Kasumi-1 (cell line): ENCODE measurements at places on chromosomes 1 and 21.

DNA sequence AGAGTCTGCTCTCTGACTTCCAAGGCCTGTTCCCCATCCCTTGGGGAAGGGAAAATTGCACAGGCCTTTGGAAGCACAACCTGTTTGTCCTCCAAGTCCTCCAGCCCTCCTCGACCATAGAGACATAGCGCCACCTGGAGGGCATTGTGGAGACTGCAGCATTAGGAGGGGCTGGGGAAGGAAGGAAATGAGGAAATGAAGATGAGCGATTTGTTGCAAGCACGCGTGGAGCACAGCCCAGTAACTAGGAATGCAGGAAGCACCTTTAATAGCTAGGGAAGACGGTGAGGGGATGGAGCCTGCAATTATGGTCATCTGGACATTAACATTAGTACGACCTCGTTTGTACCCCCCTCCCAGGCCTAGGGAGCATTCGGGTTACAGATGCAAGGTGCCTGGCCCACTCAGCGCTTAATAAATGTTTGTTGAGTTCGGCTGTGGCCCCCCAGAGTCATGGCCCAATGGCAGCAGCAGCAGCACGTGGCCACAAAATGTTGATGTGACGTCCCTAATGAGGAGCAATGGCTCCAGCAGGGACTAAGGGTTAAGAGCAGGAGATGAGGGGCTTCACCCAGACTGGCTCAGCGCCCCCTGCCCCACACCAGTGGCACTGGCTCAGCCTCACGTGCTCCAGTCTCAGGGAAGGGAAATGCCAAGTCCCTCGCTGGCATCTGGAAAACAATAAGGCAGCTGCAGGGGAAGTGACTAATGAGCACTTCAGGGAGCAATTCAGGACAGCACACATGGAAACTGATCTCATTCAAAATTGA, 8.0 kb upstream of the CAMK2N1 start:
- DNase-seq: peak; percentile 79

DNA sequence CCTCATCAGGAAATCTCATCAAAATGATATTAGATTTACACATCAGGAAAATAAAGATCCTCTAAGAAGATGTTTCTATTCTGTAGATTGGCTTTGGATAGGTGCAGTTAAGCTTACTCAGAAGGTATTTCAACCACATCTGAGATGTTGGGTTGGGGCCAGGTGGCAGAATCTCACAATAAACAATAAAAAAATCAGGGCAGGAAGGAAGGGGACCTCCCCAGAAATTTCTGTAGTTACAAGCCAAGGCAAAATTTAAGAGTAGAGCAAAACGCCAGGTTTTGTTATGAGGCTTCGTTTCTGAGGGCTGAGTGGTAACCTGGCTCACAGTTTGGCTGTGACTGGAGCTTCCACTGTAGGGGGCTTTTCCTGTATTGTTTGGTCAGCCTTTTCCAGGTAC, 84.8 kb downstream of the HUNK start:
- no peak for DNase-seq

DNA sequence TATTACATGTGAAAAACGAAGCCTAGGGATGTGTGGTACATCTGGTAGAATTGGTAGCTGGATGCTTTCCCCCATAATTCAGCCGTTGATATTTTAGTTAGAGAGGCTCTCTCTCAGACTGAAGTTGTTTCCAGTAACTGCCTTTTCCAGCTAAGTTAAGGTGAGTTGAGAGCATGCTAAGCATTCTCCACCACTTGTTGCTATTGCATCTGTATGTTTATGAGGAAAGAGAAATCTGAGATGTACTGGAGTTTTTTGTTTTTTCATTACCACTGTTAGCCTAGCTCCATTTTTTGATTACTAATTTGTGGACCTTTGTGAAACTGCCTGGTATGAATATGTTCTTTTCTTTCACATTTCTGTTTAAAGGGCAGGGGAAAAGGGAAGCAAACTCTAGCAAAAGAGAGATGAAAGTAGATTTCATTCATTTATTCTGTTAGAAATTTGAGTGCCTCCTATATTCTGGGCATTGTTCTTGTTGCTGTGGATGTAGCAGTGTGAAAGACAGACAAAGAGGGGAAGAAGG, 189.9 kb upstream of the CACYBP start:
- no peak for DNase-seq

GRCh38 chr1:150922519-150922975, 3.6 kb upstream of the SETDB1 start:
- peak; percentile 83 for DNase-seq

- DNase-seq: no peak
Measured at GRCh38 chr1:152481869-152482664, 28.5 kb upstream of the LCE5A start.

GRCh38 chr1:62229932-62230331, 35.3 kb downstream of the L1TD1 start:
- no peak for DNase-seq

DNA sequence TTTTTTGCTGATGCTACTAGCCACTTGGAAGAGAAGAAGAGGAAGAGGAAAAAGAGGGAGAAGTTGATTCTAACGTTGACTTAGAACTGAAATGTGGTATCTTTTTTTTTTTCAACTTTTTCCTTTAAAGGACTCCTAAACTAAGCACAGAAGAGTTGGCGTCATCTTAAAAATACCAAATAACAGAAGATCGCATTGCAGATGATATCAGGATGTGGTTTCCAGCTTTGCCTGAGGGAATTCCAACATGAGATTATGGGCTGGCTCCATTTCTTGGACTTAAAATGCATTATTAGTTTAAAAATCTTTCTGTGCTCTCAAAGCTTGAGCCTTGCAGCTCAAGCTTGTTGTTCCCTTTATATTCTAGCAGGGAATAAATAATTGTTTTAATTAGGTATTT, 29.8 kb downstream of the WDR3 start:
- no peak for DNase-seq

DNA sequence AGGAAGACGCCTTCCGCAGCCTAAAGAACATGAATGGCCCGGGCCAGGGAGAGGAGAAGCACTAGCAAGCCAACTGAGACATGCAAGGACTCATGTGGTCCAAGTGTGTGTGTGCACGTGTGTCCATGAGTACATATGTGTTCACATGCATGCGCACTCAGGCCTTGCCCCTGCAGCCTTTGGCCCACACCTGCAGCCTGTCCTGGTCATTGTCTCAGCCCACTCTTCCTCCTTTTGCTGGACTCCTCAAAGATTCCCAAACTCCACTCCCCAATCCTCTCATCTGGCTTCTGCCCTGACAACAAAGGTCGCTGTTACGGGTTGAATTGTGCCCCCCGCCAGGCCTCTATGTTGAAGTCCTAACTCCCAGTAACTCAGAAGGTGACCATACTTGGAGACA, 21.9 kb downstream of the CDCA8 start:
- DNase-seq: no peak

DNA sequence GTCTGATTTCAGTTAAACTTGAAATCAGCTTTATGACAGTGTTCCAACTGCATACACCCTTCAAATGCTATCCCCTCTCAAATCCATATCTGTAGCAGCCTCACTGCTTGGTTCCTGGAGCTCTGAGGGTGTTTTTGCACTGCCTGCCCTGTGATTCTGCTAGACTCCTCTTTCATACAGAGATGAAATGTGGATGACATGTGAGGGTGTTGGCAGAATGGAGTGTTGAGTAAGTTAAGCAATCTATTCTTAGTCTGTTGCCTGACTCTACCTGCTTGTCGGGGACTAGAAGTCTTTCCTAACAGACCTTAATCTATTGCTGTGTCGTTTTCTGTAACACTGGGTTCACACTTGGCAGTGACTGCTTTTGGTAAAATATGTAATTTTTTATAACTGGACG, 9.8 kb downstream of the IGSF5 start:
- no peak for DNase-seq

DNA sequence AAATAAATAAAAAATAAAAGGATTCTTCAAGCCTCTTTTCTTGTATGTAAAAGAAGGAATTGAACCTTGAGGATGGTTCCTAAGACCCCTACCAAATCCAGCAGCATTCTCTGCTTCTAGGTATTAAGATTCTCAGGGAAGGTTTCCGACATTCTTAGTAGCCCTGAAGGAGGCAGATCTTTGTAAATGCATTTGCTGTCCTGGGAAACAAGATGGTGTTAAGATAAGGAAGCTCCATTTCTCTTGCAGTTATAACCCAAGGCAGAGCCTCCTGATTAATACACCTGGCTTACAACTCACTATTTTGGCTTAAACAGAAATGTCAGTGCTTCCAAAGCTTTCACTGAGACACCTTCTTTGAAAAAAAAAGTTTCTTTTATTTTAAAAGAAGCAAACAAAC, 393.8 kb downstream of the DISC1 start:
- no peak for DNase-seq

DNA sequence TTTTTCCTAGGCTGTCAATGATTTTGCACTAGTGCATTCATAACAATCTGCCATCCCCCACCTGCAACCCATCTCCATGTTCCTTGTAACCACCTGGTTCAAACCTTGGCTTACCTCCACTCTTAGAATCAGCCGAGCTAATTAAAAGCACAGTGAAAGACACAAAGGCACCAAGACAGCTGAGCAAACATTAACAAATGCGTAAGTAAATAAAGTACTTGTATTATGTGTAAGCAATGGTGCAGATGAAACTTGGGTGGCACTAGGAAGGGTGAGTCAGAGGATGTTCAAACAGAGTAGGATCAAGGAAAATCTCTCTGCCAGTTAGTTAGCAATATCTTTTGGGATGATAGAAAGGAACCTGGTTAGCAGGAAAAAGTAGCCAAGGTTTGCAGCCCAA, 5.1 kb upstream of the FOXJ3 start:
- no peak for DNase-seq

GRCh38 chr1:178119628-178120027, 25.7 kb downstream of the RASAL2 start:
- DNase-seq: peak; percentile 95

GRCh38 chr1:215471463-215471862, 95.6 kb upstream of the KCTD3 start:
- DNase-seq: no peak

- no peak for DNase-seq
Measured at GRCh38 chr1:181317261-181317930, 165.9 kb upstream of the CACNA1E start.

DNA sequence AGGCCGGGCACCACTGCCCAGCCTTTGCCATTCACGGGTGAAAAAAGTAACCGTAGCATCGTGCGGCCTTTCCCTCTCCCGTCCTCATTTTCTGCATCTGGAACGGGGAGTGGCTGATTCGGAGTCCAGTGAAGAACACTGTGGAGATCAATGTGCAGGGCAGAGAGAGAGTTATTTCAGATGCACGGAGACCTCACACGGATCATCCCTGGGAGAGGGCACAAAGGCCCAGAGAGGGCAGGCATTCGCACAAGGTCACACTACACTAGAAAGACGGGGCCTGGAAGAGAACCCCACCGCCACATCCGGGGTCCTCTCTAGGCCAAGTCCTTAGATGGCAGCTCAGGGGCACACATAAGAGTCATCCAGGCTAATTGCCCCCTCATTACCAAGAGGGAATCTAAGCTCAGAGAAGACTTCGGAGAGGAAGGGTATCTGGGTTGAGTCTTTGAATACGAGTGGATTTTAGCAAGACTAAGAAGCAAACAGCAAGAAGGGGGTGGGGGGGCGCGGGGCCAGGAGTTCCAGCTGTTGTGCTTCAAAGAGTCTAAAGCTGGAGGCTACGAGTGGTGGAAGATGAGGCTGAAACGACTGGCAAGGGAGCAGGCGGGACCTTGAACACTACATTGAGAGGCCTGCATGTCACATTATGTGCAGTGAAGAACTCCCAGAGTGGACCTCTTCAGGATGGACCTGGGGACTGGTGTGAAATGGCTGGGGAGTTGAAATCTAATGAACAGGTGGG, 857 bp downstream of the GPX7 start:
- peak; percentile 38 for DNase-seq

DNA sequence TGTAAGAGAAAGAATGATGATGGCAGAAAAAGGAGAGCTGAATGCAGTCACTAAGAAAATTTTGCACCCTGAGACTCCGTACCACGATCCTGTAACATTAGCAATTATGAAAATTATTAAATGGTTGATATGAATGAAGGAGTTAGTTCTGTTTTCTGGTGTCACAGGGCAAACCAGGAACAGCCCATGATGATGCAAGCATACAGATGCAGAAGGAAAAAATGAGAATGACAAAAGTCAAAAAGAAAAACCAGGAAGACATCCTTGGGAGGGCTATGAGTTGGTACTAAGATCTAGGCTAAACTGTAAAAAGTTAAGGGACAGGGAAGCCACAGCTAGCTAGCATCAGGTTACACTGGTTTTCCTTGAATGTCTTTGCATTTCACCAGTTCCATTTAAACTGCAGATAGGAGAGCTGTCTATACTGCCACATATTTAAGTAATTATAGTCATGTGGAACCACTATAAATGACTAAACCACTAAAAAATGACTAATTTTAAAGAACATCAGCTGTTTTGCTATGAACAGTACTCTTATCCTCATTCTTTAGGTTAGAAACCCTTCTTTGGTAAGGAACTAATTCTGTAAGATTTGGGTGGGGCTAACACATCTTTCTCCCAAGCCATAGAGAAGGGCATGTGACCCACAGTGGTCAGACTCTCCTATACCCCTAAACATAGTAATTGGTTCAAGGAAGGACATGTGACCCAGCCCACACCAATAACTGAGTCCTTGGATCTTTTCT, 11.4 kb downstream of the DOCK7 start:
- peak; percentile 10 for DNase-seq

DNA sequence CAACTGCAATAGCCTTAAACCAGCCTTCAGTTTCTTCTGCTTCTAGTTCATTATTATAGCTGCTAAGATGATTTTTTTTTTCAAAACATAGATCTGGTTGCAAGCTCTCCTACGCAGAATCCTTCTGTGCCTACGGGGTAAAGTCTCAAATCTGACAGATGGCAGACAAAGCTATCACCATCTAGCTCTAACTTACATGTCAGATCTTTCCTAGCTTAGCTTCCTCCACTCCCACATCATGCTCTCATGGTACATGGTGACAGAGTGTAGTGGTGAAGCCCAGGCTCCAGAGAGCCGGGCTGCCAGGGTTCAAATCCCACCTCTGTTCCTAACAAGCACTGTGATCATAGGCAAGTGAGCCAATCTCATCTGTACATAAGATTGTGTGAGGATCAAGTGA, 24.2 kb upstream of the GUCA2B start:
- DNase-seq: no peak

DNA sequence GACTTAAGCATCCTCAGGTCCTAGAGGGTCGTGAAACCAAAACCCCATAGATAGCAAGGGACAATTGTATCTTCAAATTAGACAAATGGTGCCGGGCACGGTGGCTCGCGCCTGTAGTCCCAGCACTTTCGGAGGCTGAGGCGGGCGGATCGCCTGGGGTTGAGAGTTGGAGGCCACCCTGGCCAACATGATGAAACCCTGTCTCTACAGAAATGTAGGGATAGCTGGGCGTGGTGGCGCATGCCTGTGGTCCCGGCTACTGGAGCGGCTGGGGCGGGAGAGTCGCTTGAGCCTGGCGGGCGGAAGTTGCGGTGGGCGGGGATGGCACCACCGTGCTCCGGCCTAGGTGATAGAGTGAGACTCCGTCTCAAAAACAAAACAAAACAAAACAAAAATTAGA, 780.6 kb downstream of the BRINP3 start:
- no peak for DNase-seq
